GDM1 (cell line): ENCODE measurements at places on chromosomes 3 and 15.

GRCh38 chr15:101413239-101413638 is 76.3 kb downstream of the PCSK6 start:
- DNase-seq = no peak

DNA sequence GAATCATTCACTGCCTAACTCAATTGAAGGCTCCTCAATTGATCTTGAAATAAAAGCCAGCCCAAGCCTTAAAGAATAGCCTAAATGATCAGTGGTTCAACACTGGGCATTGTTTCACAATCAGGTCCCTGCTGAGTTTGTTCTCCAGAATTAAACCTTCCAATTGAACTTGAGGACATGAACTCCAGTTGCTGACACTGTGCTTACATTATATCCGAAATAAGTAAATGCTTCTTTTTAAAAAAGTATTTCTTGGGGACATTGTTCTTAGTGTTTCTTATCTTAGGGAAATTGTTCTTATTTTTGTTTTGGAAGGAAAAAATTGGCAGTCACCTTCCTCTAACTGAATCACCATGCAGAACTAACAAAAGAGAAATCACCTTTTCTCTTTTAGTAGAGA is 450.2 kb downstream of the RBMS3 start:
- DNase-seq = no peak

GRCh38 chr15:77085297-77085696 is 14.4 kb upstream of the TSPAN3 start:
- no peak for DNase-seq

- DNase-seq = no peak
Observed at GRCh38 chr3:178618896-178619295, 82.7 kb downstream of the KCNMB2 start.

DNA sequence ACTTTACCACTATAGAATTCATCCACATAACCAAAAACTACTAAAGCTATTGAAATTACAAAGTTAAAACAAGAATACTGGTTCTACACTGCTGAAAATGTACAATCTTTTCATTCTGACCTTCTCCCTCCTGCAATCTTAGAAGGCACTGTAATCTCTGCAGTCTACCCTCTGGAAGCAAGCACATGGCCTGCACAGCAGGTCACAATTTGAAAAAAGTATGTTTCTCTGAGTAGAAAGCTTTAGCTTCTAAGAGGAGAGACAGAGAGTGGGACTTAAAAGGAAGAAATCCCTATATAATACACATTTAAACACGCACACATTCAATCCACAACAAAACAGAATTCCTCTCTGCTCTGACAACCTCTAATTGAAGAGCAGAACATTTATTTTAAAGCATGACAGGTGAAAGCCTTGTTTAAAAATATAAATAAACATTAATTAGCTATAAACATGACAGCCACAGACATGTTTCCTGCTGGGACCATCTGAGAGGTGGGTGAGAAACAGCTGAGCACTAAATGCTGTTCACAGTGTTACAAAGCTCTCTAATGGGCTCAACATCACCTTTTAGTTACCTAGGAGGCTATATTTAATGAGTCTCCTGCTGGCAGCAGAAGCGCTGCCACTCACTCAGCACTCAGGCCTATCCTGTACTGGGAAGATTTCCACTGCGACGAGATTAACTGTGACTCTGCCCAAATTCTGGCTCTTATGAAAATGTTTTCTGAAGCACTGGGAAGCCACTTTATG is 447.4 kb downstream of the AGBL1 start:
- DNase-seq = no peak

- DNase-seq = no peak
Observed at GRCh38 chr15:85354461-85354860, 25.9 kb upstream of the AKAP13 start.

DNA sequence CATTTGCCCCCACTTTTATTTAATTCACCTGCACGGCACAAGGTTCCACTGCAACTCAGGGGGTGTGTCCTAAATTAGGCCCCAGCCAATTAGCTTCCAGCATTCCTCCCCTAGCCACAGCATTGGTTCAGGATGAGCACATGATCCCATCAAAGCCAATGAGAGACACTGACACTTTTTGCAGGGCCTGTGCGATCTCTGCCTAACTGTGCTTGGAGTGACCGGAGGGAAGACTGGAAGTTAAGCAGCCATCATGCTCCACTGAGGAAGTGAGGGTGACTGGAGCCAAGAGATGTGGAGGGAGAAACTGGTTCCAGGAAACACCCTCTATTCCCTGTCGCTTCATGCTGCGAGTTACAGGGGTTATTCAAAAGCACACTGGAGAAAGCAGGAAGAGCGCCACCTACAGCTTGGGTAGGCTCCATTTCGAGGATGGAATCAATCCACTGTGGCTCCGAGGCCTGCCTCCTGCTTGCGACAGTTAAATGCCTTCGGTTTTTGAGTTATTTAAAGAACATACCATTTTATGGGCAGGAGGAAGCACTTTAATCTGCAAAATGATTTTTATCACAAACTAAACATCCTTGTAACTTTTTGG is 122.2 kb upstream of the WNT5A start:
- DNase-seq = no peak

DNA sequence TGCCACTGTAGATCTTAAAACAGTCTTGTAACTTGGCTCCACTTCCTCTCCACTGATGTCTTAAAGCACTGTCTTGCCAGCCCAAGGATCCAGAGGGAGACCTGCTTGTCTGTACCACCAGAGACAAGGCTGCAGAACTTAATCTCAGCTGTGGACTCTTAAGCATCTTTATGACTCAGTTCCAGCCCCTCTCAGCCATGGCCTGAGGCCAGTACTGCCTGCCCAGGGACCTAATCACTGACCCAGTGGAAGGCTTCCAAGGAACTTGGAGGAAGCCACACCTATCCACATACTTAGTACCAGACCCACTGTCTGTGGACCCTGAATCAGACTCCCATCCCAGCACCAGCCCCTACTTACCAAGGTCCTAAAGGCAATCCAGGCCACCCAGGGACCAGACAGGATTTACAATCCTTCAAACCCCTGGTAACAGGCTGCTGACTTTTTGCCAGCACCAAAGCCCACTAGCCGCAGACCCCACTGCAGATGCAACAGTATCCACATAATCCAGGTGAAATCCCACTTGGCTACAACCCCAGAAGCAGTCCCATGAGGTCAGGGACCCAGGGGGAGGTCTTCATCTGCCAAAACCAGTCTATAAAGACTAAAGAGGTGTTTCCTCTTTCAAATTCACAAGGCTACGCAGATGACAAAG is 41.9 kb upstream of the PRR20G start:
- DNase-seq = no peak

DNA sequence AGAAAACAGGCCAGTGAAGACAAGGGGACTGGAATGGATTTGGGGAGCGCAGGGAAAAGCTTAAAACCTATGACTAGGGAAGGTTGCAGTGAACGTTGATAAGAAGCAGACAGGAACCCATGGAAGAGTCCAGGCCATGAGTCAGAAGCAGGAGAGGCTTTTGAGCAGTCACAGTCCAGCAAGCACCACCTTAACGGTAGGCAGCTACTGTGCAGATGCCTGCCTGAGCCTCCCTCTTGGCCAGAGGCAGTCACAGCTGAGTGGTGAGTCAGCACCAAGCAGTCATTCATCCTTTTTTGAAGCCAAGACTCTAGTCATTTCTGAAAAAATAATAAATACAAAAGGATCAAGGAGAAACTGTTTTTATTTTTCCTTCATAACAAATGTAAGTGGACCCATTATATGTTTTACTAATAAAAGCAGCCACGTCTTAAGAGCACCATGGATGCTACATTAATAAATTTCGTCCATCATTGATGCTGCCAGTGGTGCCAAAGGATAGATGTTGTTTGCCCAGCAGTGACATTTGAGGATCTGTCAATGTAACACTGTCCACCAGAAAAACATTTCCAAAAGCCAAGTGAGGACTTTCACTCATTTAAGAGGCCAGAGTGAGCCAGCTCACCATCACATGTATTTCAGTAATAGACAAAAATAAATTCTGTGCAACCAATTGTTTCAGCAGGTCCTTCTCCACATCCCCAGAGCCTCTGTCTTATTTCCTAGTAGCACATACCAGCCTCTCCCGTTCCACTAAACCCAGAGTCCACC is 42.1 kb upstream of the ACTC1 start:
- no peak for DNase-seq

DNA sequence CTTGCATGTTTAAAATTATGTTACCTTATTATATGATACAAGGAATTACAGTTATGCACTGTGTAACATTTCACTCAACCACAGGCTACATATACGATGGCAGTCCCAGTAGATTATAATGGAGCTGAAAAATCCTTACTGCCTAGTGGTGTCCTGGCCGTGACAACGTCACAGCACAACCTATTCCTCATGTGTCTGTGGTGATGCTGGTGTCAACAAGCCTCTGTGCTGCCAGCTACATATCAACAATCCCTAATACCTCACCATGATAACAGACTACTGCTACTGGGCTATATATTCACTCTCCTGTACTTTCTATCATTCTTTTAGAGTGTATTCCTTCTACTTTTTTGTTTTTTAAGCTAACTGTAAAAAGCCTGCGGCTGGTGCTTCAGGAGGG is 80.2 kb upstream of the OCA2 start:
- DNase-seq = no peak

DNA sequence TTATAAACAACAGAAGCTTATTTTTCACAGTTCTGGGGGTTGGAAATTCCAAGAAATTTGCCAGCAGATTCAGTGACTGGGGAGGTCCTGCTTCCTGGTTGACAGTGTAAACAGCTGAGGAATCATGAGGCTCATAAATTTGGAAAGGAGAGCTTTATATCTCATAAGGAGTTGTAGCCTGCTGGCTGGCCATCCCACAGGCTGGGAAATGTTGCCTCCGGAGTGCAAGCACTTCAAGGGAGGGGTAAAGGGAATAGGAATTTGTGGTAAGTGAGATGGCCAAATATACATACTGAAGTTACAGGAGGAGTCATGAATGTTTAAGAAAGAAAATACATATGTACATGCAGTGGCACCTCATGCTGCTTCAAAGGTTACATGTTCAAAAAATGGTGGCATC is 217.2 kb upstream of the CBLB start:
- DNase-seq = no peak

GRCh38 chr15:56639631-56640030 is 93.7 kb downstream of the ZNF280D start:
- DNase-seq = no peak

GRCh38 chr3:160115387-160115786 is 109.8 kb upstream of the C3orf80 start:
- no peak for DNase-seq

- DNase-seq = no peak
Observed at GRCh38 chr3:4776399-4776979, 202.7 kb upstream of the BHLHE40 start.

DNA sequence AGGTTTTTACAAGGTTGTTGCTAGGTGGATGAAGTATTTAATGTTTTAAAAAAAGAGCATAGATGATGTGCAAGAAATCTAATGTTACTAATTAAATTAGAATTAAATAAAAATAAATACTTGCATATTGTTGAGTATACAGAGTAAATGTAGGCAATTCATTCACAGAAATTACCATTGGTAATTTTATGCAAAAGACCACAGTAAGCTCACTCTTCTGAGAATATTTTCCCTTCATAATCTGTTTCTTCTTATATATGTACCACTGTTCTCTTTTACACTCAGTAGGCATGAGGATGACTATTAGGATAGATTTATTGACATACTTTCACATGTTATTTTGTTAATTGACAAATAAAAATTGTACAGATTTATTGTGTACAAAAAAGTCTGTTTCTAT is 681.2 kb upstream of the NECTIN3 start:
- no peak for DNase-seq

DNA sequence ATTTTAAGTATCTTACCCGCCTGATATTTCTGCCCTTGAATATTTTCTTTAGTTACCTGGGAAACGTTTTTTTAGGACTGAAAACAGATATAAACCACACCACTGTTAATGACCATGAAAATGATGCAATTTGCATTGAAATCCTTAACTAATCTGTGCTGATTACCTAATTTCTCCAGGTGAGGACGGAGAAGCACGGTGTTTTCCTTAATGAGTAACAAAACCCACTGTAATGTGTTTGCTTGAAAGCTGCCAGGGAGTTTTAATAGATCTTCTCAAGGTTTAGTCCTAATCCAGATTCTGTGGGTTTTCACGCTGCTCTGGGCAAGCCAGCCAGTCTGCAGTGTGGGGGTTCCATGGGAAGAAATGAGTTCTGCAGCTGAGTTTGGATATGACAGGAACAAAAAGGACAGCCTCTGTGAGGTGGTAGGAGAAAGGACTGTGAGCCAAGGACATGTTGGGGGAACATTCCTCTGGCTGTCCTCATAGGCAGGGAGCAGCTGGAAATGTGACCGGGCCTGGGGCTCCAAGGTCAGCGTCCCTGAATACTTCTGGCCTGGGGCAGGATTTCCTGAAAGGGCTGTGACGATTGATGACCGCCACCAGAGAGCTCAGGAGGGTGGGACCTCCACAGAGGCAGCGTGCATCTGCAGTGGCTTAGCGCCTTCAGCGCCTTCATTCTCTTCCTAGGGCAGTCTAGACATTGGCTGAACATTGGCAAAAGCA is 18.6 kb downstream of the THSD4 start:
- no peak for DNase-seq

DNA sequence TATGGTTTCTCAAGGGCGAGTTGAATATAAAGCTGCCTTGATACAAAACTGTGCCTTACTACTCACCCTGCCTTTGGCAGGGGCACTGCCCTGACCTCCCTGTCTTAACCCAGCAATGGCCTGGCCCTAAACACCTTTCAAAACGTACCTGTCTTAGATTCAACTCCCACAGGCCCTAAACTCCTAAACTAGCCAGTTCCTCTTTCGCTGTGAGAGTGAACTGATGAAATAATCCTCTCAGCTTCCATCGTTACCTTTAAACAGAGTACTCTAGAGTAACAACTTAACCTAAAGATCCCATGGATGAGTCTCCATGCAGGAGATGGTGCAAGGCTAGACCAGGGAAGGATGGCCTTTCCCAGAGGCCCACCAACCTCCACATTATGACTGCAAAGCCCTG is 133.0 kb upstream of the THBS1 start:
- no peak for DNase-seq

- no peak for DNase-seq
Observed at GRCh38 chr3:40878464-40878905, 320.8 kb upstream of the CTNNB1 start.

DNA sequence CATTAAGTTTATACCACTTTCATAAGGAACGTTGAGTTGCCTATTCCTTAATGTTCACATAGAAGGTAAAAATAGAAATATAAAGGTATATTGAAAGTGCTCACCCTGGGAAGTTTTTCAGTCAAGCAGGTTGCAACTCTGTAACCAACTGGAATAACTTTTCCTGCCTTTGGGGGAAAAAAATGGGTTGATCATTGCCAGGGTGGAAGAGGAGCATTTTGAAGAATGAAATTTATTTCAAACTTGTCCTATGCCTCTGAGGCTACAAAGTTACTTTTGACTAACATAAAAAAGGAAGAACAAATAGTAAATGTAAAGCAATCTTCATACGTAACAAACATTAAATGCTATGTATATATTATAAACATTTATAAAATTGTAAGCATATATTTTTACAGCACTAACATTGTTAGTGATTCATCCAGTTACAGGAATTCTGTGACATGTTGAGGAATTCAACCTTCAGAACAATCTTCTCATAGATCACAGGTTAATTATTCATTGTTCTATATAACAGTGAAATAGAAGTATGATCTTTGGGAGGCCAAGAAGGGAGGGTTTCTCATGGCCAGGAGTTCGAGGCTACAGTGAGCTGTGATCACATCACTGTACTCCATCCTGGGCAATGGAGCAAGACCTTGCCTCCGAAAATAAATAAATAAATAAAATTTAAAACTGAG is 13.5 kb downstream of the EFHB start:
- DNase-seq = no peak

- no peak for DNase-seq
Observed at GRCh38 chr3:707041-707440, 385.8 kb upstream of the CNTN6 start.
